ENCODE measurements at places on chromosomes 11 and 22.

- DNase-seq: peak; percentile 20
Measured at GRCh38 chr11:122248939-122249338, 132.9 kb upstream of the BLID start.

GRCh38 chr11:35911013-35911412 lies 32.8 kb upstream of the LDLRAD3 start:
- DNase-seq: no peak

DNA sequence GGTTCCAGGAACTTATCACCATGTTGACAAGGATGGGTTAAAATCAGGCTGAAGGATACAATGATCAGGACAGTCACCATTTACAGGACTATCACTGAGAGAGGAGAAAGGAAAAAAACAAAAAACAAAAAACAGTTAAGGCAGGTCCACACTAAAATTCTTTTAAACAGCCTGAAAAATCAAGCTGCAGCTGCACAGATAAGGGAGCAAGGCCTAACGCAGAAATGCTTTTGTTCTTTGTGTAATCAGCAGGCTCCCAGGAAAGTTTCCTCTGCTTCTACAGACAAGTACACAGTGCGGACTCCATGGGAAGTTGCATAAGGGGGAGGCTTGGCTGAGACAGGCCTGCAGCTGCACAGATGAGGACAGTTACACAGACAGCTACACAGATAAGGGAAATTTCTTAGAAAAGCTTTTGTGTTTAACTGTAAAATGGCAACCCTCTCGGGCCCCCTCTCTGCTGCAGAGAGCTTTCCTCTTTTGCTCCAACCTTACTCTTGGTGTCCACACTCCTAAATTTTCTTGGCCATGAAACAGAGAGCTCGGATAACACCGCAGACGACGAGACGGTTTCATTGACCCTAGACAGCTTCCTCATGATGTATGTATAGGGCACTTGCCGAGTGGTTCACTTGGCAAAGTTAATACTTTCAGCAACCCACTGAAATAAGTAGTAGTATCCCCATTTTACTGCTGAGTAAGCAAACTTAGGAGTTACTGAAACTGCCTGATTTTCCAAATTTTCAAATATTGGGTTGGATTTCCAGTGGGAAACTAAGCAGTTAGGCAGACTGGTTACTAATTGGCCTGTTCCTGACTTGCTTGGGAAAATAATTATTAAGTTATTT lies 45.5 kb downstream of the PIWIL3 start:
- no peak for DNase-seq

- DNase-seq: no peak
Measured at GRCh38 chr11:124454552-124454951, 9.1 kb upstream of the OR8B8 start.

GRCh38 chr11:111283945-111284481 lies 14.3 kb upstream of the POU2AF3 start:
- no peak for DNase-seq

GRCh38 chr11:8068605-8069221 lies 12.3 kb upstream of the TUB start:
- DNase-seq: peak; percentile 82

Measured in kidney tubule cell (primary cell).